ENCODE measurements at places on chromosomes 16 and 17. TPM values are rescaled to one million over a fixed set of nuclear protein-coding genes. Genes with fewer than 3 reads are reported as not detected.
A peak's percentile ranks its signal among the peaks of the same experiment; 100 is the strongest.

CBFA2T3 gene
- total RNA-seq: 3.3 TPM

CX3CL1 gene
- 20.5 TPM for total RNA-seq

KRTAP4-3 gene
- total RNA-seq: not detected

SLC12A3 gene
- total RNA-seq: not detected

DNA sequence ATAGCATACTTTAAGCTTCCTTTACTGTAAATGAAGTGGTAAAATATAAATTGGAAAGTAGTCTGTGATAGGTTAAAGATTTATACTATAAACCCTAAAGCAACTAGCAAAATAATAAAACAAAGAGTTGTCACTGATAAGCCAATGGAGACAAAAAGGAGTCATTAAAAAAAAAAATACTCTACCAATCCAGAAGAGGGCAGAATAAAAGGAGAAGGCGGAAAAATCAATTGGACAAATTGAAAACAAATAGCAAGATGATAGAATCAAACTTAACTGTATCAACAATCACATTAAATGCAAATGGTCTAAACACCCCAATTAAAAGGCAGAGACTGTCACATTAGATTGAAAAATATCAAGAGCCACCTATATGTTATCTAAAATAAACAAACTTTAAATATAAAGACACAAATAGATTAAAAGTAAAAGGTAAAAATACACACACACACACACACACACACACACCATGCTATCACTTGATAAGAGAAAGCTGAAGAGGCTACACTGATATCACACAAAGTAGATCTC lies 71.8 kb downstream of the CACNG1 start:
- no peak for DNase-seq

GRCh38 chr17:75683583-75683982 lies 16.4 kb downstream of the SAP30BP start:
- DNase-seq: no peak

- DNase-seq: peak; percentile 81
Measured at GRCh38 chr16:49856672-49857330, 889 bp upstream of the ZNF423 start.

DNA sequence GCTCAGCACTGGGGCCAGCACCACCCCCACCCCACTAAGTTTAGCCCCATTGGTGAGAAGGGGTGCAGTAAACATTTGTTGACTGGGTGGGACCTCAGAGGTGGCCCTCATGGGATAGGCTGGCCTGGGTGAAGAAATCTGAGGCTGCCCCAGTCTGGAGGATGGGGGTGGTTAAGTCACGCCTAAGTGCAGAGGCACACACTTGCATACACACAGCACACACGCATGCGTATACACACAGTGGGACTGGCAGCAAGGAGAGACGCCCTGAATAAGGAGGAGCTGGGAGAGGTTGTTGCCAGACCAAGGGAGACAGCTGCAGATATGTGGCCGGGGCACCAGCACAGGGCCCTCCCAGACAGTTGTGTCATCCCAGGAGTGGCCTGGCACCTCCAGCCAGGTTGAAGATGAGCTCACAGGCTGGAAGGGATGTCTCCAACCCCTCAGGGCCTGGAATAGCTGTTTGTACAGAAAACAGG lies 3.0 kb upstream of the BCAR1 start:
- no peak for DNase-seq

DNA sequence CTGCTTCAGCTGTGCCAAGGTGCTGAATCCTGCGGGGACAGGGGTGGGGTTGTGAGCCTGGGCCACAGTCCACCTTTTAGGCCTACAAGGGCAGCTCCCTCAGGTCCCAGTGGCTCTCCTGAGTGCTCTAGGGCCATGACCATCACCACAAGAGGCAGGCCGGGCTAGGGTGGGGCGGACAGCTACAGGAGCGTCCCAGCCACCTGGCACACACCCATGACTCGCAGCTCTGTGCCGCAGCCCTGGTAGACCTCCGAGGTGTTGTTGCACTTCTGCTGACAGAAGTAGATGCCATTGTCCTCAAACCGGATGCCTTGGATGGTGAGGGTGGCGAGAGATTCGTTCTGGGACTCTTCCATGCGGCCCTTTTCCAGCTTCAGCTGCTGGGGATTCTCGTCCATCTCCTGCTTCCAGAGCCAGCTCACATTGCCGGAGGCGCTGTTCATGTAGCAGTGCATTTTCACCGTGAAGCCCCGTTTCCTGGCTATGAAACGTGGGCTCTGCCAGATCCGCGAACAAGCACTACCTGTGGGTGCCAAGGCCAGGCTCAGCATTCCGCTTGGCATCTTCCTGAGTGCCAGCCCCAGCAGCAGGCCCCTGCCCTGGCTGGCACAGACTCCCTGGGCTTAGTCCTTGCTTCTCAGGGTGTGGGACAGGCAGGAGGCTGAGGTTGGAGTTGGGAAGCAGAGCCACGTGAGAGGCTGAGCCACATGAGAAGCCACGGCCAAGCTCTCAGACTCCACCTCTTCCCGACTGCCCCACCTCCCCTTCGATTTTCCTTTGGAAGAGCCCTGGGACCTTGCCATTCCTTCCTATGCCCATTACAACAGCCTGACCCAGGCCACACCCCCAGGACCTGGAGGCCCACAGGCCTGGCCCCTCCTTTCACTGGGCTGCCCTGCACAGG lies 2.0 kb downstream of the CD79B start:
- DNase-seq: no peak

- DNase-seq: no peak
Measured at GRCh38 chr17:50518384-50519023, 10.3 kb downstream of the MYCBPAP start.

All from right lobe of liver (tissue), 6 donors.